Adrenal gland (tissue), 19 donors: ENCODE measurements at places on chromosomes 6 and 20. TPM values are rescaled to one million over a fixed set of nuclear protein-coding genes. Genes with fewer than 3 reads are reported as not detected.
A peak's percentile ranks its signal among the peaks of the same experiment; 100 is the strongest.

DNA sequence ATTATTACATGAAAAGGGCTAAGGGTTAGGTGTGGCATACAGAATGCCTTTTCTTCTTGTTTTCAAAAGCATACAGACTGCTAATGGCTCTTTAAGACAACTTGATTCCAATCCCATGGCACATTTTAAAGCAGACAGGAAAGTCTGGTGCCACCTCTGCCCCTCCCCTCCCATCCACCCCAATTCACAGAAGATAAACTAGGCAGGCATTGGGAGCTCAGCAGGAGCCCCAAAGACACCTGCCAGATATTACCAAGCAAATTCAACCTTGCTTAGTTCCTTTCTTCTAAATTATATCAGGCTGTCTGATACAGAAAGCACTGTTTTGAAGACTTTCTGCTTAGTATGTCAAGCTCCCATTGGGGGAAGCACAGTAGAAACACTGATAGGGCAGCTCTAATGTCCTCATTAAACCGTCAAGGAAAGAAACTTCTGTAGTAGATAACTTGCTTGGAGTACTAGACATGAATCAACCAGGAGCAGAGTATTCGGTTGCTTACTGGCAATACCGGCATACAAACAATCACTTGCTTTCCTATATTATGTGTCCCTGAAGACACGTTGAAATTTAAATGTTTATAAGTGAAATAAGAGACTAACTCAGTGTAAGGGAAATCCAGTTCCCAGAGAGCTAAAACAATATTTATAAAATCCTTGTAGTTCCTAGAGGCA, 13.0 kb downstream of the SESN1 start:
- H3K4me1 ChIP-seq = no peaks in the 10 kb centered on the region
- no peak overlapping the region for H3K4me3 ChIP-seq
- H3K36me3 ChIP-seq = no peaks in the 10 kb centered on the region
- H3K27ac ChIP-seq = no peak overlapping the region

The PNPLA1 gene
- 0.11 TPM for total RNA-seq

DNA sequence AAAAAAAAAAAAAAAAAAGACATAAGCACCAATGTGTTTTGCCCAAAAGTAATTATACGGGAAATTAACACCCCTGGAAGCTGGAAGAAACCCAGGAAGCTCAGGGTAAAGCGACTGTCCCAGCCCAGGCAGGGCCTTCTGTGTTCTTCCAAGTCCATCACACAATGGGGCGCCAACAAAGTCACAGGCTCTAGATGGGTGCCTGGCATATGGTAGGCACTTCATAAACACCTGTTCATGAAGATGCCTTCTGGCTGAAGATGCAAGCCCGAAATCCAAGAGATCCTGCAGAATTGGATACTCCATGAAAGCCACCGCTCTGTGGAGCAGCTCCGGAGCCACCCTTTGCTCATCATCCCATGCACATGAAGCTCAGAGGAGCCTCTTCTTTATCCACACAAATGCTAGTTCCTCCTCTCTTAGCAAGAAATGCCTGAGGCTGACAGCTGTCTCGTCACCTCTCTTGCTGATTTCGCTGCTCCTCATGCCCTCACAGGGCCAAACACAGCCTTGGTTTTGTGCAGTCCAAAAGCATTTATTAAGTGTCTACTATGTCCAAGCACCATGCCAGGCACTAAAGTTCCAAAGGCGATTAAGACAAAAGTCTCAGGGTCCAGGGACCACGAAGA, 76.6 kb downstream of the TRERF1 start:
- H3K4me1 ChIP-seq = no peaks in the 10 kb centered on the region
- H3K36me3 ChIP-seq = no peaks in the 10 kb centered on the region
- H3K27ac ChIP-seq = no peak overlapping the region
- peak; percentile 23 for DNase-seq
- no peak overlapping the region for H3K4me3 ChIP-seq

The BPIFA1 gene
- not detected for total RNA-seq

DNA sequence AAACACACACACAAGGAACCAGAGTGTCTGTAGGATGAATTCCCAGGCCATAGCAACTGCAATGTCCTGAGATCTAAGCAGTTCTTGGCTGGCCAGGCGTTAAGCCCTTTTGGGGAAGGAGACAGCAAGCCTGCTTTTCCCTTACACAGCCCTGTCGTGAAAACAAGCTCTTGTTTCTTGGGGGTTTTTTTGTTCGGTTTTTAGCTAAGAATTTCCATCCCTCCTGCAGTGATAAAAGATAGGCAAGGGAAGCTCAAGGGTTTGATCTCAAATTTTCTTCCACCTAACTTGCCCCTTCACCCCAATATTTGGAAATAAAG, 1.5 kb downstream of the TNFRSF21 start:
- no peak overlapping the region for H3K4me3 ChIP-seq
- H3K4me1 ChIP-seq = no peaks in the 10 kb centered on the region
- H3K27ac ChIP-seq = no peak overlapping the region
- H3K27me3 ChIP-seq = peaks cover 5% of the 10 kb centered on the region
- H3K36me3 ChIP-seq = no peaks in the 10 kb centered on the region
- DNase-seq = no peak

DNA sequence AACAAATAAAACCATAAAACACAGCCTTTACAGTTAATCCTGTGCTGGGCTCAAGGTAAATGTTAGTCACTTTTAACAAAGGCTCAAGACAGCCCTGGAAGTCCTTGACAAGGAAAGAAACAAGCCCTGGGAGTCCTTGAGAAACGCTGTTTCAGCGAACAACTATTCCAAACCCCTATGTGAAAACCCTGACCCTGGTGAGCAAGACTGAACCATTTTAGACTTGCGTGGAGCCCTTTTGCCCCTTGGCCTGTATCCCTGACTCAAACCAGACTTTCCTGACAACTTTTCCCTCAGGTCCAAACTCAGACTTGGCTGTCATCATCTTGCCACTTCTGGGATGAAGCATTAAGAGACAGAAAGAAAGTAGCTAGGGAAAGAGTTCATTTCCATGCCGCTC, 180.4 kb downstream of the AIG1 start:
- H3K4me3 ChIP-seq = no peak overlapping the region
- H3K27ac ChIP-seq = peak overlapping the region; percentile 17
- H3K27me3 ChIP-seq = no peaks in the 10 kb centered on the region

DNA sequence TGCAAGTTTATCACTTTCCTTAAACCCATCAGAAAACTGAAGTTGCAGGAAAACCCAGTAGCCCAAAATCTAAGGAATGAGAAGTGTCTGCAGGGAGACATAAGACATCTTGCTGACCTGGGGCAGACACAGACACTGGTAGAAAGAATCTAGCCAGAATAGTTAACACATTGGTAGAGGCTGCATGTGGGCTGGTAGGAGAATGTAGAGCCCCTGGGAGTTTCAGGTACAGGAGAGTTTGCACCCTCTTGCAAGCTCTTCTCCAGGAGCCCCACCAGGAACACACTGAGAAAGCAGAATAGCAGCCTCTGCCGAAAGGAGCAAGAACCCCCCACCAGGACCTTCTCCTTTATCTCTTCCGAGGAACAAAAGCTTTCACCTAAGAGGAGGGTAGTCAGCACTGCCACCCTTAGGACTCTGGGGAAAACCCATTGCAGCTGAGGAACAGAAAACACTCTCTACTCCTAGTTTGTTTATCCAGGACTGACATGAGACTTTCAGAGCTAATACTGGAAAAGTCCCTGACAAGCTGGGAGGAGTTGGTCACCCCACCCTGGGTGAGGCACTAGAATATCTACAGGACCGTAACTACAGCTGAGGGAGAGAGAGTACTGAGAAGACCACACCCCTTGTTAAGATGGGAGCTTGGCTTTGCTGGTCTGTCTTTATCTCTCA, 10.5 kb upstream of the OGFRL1 start:
- no peaks in the 10 kb centered on the region for H3K36me3 ChIP-seq
- H3K27ac ChIP-seq = no peak overlapping the region
- no peaks in the 10 kb centered on the region for H3K4me1 ChIP-seq
- H3K4me3 ChIP-seq = no peak overlapping the region

The ACOT8 gene
- 50.6 TPM for total RNA-seq

GRCh38 chr20:50675671-50676376, 15.5 kb downstream of the RIPOR3 start:
- H3K36me3 ChIP-seq = no peaks in the 10 kb centered on the region
- DNase-seq = peak; percentile 57
- H3K27ac ChIP-seq = peak overlapping the region; percentile 43

- no peaks in the 10 kb centered on the region for H3K4me1 ChIP-seq
- H3K27ac ChIP-seq = no peak overlapping the region
- H3K4me3 ChIP-seq = no peak overlapping the region
- H3K36me3 ChIP-seq = no peaks in the 10 kb centered on the region
- no peak for DNase-seq
Measured at GRCh38 chr6:135887069-135887468, 35.6 kb downstream of the PDE7B start.

The OTOR gene
- not detected for total RNA-seq

The RREB1 gene
- total RNA-seq = 63.3 TPM

The TRIM10 gene
- not detected for total RNA-seq

The CAGE1 gene
- not detected for total RNA-seq

DNA sequence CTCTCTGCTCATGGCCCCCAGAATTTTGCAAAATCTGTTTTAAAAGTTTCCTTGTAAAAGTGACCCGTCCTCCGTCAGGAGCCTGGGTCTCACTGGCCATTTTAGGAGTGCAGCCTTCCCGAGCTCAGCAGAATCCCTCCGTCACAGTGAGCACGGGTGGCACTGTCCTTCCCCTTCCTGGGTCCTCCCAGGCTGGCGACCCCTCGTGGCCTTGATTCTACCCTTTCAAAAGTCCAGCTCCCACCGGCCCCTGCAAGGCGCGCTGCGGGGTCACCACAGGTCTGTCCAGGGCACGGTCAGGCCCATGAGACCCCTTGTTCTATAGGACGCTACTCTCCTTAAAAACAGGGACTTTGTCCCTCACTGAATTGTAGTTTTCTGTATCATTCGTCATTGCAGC, 112.7 kb downstream of the PSMB1 start:
- no peaks in the 10 kb centered on the region for H3K36me3 ChIP-seq
- no peak for DNase-seq
- no peaks in the 10 kb centered on the region for H3K27me3 ChIP-seq

The SIRPG gene
- 0.38 TPM for total RNA-seq

GRCh38 chr20:63282946-63283345, 10.0 kb upstream of the COL20A1 start:
- no peaks in the 10 kb centered on the region for H3K4me1 ChIP-seq
- DNase-seq = no peak
- H3K4me3 ChIP-seq = no peak overlapping the region
- no peak overlapping the region for H3K27ac ChIP-seq
